Karpas-422 (cell line): ENCODE measurements at places on chromosomes 16 and 17.

DNA sequence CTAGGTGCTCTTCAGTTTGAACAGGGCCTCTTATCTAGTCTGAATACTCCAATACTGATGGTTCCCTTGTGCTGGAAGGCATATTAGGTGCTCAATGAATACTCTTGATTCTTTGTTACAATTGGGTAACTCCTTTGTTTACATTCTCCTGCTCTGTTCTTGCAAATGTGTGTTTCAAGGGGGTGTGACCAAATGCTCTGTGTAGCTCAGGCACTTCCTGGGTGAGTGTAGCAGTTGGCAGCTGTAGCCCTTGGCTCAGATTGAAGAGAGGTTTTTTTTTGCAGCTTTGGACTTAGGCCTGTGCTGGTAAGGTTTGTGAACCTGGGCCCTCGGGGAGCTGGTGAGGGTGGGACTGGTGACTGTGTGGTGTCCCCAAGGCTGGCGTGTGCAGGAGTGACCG is 20.2 kb downstream of the TBCD start:
- DNase-seq, result no peak

GRCh38 chr17:57563958-57564357 is 181.1 kb downstream of the CCDC182 start:
- no peak for DNase-seq

DNA sequence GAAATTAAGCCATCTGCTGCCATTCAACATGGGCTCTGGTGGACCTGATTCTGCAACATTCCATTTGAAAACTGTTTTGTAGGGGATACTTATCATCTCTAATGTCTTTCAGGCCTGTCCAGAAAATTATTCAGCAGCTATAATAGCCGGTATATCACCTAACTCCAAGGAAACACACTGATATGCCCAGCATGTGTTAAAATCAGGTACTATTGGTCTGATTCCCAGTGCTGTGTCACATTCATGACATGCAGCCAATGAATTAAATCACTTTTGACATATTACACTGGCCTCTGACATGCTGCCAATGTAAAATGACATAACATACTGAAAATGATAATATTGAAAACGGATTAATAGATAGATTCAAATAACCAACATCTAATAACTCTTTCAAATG is 60.5 kb upstream of the IRX5 start:
- DNase-seq, result no peak

GRCh38 chr16:4392382-4393239 is 21.0 kb downstream of the VASN start:
- no peak for DNase-seq

GRCh38 chr16:75679366-75679765 is 2.6 kb upstream of the CPHXL2 start:
- no peak for DNase-seq
